ENCODE measurements at places on chromosomes 7 and 10.

DNA sequence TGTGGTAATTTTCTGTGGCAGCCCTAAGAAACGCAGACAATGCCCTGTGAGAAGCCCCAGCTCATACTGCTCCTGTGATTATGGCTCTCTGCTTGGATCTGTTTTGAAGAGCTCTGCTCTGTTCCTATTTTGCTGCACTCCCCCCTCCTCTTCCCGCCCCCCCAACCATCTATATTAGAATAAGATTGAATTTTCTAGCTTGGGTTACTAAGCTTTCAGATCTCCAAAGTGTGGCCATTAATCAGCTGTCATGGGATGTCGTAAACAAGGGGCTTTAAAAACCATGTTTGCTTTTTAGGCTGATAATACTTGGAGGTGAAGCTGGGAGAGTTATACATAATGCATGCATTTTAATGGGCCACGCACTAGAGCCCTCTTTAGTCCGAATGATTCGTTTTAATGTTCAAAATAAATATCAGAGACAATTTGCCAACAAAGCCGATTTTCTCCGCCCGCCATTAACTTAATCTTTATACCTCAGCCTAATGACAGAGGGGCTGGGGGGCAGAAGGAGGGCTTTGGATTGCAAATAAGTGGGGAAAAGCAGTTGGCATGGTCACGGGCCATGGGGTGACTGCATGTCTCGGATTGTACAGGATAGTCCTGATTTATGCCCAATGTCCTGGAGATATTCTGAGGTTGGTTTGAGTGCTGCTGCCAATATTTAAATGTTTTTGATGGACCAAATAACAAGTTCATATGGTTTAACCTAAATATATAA, 165.5 kb downstream of the RPS24 start:
- peak; percentile 51 for DNase-seq

DNA sequence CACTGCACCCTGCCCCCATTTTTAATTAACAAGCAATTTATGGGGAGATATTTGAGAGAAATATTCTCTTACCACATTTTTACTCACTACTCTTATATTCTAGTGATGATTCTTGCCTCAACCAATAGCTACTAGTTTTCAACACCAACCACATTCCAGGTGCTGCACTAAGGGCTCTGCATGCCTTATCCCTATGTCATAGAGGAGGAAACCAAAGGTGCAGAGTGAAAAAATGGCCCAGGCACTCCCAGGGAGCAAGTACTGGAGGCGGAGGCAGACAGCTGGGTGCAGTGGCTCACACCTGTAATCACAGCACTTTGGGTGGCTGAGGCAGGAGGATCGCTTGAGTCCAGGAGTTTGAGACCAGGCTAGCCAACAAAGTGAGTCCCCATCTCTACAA, 35.5 kb upstream of the TPST1 start:
- no peak for DNase-seq

DNA sequence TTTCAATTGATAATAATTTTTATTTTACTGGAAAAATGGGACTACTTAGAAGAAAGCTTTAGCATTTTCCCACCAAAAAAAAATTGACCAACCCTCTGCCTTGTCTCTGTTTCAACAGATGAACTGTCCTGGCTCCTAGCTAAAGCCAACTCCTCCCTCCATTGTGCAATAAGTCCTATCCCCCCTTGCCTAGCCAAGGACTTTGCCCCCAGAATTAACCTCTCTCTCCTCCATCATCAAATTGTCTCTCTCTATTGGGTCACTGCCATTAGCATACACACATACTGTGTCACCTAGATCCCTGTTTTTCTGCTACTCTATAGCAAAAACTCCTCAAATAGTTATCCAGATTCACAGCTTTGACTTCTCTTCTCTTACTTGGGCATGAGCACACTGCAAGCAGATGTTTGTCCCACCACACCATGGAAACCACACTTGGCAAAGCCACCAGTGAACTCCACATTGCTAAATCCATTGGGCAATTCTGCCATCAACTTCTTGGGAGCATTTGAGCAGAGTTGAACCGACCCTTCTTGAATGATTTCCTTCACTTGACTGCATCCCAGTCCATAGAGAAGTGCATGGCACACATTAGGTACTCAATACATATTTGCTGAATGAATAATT, 91.4 kb upstream of the NEBL start:
- DNase-seq = no peak

GRCh38 chr10:57898231-57898630, 369.5 kb downstream of the IPMK start:
- no peak for DNase-seq

GRCh38 chr7:110522061-110522760, 568.7 kb upstream of the LRRN3 start:
- DNase-seq = peak; percentile 69

- no peak for DNase-seq
These were observed 277.6 kb upstream of the IGFBP3 start for GRCh38 chr7:46198701-46199100.

GRCh38 chr7:102222445-102222844, 64.2 kb upstream of the SH2B2 start:
- DNase-seq = no peak

- no peak for DNase-seq
These were observed 107.3 kb downstream of the AHR start for GRCh38 chr7:17405786-17406185.

- DNase-seq = no peak
These were observed 28.7 kb downstream of the RAMP3 start for GRCh38 chr7:45186261-45186813.

- DNase-seq = no peak
These were observed 8.1 kb upstream of the RABGEF1 start for GRCh38 chr7:66732439-66732838.

GRCh38 chr10:101481256-101481655, 106.8 kb downstream of the POLL start:
- DNase-seq = no peak

GRCh38 chr7:102287111-102287980, 678 bp downstream of the SH2B2 start:
- DNase-seq = peak; percentile 67

DNA sequence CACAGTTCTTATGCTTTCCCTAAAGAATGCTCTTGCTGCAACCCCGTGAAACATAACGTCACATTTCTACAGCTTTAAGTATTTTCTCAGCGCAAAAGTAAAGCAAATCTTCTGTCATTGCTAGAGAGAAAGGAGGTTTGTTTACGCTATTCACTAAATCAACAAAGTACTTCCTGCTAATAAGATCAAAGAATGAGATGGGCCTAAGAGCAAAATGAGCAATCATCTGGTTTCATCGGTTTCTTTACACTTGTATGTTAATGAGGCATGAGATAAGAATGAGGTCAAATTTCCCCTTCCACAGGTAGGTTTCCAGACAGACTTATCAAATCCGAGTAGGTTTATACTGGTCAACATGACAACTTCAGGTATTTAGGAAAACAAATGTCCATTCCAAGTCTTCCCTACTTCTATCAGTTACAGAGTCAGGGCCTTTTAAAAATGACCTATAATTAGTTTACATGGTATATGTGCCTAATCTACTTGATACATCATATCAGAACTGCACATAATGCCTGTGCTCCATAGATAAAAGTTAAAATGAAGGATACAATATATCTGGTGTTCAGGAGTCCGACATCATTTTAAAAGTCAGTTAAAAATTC, 8.4 kb downstream of the USP6NL start:
- DNase-seq = no peak

- no peak for DNase-seq
These were observed 13.3 kb upstream of the RAB18 start for GRCh38 chr10:27490807-27491206.

DNA sequence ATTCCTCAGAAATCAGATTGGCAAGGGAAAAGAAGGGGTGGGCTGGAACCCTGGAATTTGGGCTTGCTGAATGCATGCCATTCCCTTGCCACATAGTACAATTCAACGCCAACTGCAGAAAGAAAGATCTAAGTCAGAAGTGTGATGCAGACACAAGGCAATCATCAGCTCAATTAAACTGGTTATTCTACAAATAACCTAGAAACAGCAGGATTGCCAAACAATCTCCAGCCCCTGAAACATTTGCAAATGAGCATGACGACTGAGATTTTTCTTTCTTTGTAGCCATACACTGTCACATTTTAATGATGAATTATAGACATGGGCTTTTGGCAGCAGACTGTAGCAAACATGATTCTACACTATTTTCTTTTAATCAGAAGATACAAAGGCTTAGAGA, 16.5 kb upstream of the CREB5 start:
- no peak for DNase-seq

GRCh38 chr10:21843645-21844044, 159.9 kb downstream of the DNAJC1 start:
- no peak for DNase-seq

DNA sequence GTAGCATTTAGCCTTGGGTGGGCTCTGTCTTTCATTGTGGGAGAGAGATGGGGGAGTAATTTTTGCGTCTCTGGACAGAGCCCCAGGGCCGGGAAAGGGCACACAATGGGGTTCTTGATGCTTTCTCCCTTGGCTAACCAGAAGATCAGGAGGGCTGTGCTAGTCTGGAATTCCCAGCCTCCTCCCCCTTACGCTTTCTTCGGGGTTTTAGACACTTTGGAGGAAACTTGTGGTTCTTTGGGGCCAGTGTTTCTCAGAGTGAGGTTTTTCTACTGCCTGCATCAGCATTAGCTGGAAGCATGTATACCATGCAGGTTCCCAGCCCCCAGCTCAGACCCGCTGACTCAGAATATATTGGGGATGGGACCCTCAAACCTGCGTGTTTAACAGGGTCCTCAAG, 7.0 kb downstream of the NEURL1 start:
- DNase-seq = no peak

- no peak for DNase-seq
These were observed 71.5 kb downstream of the AGMO start for GRCh38 chr7:15490291-15490690.

DNA sequence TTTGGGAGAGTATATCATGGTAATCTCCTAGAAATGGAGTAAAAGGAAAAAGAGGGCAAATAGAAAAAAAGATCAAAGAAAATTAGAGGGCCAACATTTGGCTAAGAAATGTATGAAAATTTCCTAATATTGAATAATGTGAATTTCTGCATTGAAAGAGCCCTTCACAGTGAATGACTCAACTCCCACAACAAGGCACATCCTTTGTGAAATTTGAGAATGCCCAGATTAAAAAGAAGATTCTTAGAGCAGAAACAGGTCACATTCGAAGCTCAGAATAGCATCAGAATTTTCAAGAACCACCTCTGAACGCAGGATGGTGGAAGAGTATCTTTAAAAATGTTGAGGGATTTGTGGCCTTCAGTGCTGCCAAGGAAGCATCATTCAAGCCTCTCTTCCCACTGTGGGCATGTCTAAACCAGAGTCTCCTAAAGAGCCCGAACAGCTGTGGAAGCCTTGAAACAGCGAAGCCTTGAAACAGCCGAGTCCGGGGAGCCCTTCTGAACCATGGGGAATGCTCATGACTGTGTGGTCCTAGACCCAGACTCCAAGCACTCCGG, 43.6 kb downstream of the GUSB start:
- no peak for DNase-seq

GRCh38 chr7:88150033-88150432, 69.8 kb downstream of the SRI start:
- DNase-seq = no peak

- no peak for DNase-seq
These were observed 134.4 kb upstream of the FAM3C start for GRCh38 chr7:121530227-121531174.

- peak; percentile 41 for DNase-seq
These were observed 2.3 kb downstream of the DDIT4 start for GRCh38 chr10:72276013-72276387.

GRCh38 chr7:22548313-22548712, 48.3 kb upstream of the STEAP1B start:
- peak; percentile 16 for DNase-seq

DNA sequence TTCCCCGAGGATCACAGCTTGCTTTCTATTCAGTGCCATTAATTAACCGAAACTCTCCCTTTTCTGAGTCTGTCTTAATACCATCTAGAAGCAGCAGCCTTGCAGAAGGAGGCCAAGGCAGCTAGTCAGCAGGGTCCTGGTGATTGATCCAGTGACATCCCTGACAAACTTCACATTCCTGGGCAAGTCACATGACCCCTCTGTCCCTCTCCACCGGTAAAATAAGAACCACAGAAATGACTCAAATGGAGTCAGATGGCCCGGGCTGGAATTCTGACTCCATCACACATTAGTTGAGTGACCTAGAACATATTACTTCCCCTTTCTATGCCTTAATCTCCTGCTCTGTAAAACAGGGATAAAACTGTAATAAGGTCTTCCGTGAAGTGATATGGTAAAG, 17.2 kb upstream of the ACSL5 start:
- DNase-seq = no peak

DNA sequence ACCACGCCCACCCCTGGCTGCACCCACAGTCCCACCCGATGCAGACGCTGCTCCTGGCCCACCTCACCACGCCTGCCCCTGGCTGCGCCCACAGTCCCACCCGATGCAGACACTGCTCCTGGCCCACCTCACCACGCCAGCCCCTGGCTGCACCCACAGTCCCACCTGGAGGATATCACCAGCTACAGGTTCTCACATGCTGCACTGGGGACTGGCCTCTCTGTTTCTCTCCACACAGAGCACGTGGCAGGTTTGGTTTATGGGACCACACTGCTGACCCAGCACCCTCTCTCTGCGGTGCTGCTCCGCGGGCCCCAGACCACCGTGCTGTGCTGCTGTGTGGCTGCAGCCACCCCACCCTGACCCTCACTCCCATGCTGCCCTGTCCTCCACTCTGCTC, 120.9 kb downstream of the VIPR2 start:
- DNase-seq = no peak

DNA sequence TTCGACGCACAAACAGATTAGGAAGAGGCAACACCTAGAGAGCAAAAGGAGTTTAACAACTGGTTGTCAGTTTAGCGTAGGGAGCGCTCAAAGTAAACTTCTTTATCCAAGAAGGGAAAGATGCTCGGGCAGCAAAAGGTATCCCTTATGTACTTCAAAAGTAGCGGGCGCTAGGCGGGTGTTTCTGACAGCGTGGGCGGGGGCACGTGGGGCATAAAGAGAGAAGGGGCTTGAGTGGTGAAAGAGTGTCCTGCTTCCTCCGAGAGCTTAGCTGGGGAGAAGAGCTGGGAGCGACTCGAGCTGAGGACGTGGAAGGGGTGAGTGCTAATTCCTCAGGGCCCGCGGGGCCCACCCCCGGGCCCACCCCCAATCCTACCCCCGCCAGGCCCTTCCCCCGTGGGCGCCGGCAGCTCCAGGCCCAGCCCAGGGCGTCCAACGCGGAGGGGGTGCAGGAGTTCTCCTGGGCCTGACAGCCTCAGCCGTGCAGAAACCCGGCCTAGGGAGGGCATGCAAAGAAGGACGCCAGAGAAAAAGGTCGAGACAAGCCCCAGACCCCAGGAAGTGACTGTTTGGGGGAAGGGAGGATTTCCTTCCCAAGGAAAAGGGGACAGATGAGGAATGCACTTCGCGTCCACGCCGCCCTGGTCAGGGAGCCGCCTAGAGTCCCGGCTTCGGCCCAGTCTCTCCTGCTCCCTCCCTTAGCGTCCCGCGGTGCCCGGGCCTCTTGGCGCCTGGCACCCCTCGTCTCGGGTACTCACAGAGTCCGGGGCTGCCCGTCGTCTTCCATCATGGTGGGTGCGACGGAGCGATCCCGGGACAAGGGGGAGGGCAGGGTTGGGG, 868 bp downstream of the TIAL1 start:
- peak; percentile 53 for DNase-seq

GRCh38 chr10:108597031-108597430, 1326.3 kb downstream of the XPNPEP1 start:
- DNase-seq = no peak

- no peak for DNase-seq
These were observed 34.4 kb upstream of the AKR1C2 start for GRCh38 chr10:5038101-5038500.
